ENCODE measurements at places on chromosomes 3 and 15.

GRCh38 chr3:64945171-64945729 lies 257.4 kb upstream of the ADAMTS9 start:
- no peak for DNase-seq

GRCh38 chr3:180102134-180102533 lies 65.4 kb upstream of the PEX5L start:
- DNase-seq = no peak

- no peak for DNase-seq
Observed at GRCh38 chr3:154496978-154497377, 67.0 kb upstream of the GPR149 start.

DNA sequence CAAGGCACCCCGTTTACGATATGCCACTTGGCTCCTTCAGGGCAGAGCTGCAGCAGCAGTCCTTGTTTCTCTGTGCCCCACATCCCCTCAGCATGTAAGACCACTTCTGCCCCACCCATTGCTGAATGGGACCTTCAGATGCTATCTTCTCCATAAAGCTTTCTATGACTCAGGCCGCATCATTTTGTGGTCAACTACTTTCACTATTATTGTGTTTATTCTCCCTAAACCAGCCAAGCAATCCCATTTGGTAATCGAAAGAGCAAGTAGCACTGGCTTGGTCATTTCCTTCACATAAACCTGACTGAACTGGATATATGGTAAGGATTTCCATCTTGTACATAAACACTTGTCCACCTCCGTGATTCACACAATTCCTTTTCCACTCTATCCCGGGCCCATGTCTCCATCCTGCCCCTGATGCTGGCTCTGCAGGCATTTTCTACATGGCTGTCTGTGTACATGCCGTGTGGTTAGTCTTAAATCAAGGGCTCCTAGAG lies 25.7 kb downstream of the LIPC start:
- DNase-seq = no peak

- DNase-seq = no peak
Observed at GRCh38 chr3:197369545-197369944, 71.1 kb upstream of the DLG1 start.

GRCh38 chr15:64060716-64061115 lies 14.4 kb upstream of the DAPK2 start:
- DNase-seq = no peak

DNA sequence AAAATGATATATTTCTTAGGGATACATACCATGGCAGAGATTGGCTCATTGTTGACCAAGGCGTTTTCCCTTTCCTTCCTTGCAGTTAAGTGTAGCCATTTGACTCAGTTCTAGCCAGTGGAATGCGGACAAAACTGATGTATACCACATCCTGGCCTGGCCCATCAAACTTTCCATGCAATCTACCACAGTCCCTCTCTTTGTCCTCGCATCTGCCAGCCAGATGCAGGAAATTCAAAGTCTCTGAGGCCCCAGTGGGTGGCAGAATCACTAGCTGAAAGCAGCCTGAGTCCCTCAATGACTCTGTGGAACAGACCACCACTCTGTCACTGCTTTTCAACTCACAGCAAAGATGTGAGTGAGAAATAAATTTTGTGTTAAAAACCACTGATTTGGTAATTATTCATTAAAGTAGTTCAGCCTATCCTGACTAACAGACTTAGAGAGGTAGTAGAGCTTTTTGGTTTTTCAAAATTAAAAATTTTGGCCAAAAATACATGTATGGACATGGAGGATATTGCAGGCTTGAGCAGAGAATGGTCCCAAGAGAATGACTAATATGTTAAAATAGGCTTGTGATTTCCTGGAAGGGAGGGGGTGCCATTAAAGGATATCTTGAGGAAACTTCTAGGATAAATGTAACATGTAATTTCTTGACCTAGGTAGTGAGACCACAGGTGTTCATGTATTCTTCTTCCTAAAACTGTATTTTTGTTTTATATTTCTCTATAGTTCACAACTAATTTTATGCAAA lies 10.9 kb downstream of the LRRFIP2 start:
- no peak for DNase-seq

GRCh38 chr3:149771652-149772271 lies 19.5 kb upstream of the COMMD2 start:
- peak; percentile 25 for DNase-seq

GRCh38 chr3:59444294-59444671 lies 394.5 kb upstream of the CFAP20DC start:
- no peak for DNase-seq
